Stimulated activated CD8-positive, alpha-beta memory T cell treated with anti-CD3 and anti-CD28 coated beads, Interleukin-15, amount 100 ng/mL, for 4 hours (primary cell): ENCODE measurements at places on chromosomes 3 and 15.

- no peak for DNase-seq
Observed at GRCh38 chr3:184864000-184864399, 52.0 kb downstream of the VPS8 start.

DNA sequence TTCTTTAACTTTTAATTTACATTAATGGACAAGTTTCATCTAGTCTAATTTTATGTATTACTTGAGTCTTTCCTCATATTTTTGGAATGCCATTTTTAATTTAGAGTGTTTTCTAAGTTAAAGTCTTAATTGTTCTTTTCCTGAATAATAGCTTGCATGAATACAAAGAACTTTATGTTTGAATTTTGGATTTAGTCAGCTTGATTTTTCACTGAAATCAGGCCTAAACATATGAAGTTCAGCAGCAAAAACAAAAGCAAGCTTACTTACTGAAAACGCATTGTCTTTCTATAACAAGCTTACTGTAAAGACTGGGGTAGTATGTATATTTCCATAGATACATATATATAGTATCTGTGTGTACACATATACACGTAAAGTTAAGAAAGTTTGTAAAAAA, 126.0 kb downstream of the ZBTB20 start:
- DNase-seq = no peak

- no peak for DNase-seq
Observed at GRCh38 chr3:24004171-24004938, 59.3 kb downstream of the NR1D2 start.

DNA sequence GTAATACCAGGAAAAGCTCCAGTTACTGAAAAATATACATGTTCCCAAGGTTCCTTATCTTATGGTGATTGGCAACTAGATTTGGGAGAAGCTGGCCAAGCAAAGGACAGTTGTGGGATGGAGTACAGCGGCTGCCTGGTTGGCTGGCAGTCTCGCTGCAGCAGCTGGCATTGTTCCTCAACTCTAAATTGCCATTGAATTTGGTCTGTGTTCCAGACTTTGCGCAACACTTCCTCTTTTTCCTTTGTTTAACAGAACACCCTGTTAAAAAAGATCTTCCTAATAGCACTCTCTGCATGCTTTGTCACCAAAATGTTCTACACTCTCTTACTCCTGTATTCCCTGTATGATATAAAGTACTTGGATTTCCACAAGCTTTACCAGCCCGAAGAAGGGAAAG, 420.6 kb upstream of the RBMS3 start:
- DNase-seq = no peak

DNA sequence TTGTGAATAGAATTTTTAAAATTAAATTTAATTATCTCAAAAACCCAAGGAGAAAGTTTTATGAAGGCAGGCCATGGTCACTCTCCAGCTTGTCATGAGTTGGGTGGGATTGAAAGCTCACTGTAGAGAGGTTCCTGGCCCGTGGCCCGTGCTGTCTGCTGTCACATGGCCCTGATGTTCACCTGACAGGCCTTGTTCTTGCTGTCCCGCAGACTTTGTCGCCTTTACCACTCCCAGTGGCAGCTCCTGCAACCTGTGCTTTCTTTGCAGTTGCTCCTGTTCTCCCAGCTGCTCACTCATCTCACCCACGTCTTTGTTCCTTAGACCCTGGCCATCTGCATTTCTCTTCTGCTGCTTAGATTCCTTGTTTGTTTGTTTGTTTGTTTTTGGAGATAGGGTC, 35.6 kb downstream of the DHX30 start:
- no peak for DNase-seq

- no peak for DNase-seq
Observed at GRCh38 chr3:721086-721485, 371.7 kb upstream of the CNTN6 start.

DNA sequence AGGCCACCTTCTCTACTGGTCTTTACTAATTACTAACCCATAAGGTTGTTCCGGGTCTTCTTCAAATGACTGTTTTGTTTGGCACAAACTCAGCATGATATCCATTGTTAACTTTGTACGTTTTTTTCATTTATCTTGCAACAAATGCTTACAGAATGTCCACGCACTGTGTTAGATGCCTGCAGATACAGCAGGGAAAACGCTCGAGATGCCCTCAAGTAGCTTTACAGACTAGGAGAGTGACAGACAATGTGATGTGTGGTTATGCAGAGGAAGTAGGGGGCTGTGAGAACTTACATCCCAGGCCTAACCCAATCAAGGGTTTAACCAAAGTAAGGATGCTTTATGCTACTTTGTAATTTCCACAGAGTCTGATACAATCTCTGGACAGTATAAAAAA, 949 bp upstream of the RFC4 start:
- no peak for DNase-seq

GRCh38 chr3:8204853-8205650, 296.6 kb upstream of the LMCD1 start:
- no peak for DNase-seq

- DNase-seq = no peak
Observed at GRCh38 chr3:31300456-31301443, 232.0 kb upstream of the STT3B start.

DNA sequence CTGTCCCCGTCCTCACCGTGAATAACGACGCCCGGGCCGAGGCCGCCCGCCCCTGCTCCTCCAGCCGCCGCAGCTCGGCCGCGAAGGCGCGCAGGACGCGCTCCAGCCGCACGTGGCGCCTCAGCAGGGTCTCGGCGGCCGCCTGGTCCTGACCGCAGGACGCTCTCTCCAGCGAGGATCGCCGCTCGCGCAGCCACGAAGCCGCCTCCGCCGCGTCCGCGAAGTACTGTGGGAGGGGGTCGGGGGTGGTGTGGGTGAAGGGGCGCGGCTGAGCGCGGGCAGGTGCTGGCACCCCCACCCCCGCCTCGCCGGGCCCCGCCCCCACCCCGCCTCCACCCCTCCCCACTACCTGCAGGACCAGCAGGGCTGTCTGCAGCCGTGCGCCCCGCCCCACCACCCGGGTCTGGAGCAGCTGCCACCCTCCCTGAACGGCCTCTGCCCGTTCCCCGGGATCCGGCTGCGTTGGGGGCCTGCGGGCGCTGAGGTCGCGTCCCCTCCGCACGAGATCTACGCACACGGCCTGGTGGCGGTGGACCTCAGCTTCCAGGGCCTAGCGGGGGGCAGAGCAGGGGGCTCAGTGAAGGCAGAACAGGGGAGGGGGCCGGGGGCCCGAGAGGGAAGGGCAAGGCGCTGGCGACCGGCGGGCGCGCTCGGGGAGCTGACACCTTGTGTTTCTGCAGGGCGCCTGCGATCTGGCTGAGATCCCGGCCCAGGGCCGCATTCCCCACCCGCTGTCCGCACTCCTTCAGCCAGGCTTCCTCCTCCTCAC, 11.7 kb downstream of the SPTBN5 start:
- no peak for DNase-seq

DNA sequence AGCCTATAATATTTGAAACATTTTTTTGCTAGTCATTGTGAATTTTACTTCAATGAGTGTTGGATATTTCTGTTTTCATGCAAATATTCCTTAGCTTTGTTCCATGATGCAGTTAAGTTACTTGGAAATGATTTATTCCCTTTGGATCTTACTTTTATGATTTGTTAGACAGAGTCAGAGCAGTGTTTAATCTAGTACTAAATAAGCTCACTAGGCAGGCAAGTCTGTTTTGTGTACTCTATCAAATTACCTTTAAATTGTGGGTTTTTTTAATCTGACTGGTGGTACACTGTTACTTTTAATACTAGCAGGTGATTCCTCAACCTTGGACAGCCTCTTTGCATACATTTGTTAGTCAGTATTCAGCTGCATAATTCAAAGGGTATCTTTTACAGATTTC, 173.3 kb upstream of the MBNL1 start:
- no peak for DNase-seq

- no peak for DNase-seq
Observed at GRCh38 chr15:87401973-87402372, 854.6 kb downstream of the NTRK3 start.

DNA sequence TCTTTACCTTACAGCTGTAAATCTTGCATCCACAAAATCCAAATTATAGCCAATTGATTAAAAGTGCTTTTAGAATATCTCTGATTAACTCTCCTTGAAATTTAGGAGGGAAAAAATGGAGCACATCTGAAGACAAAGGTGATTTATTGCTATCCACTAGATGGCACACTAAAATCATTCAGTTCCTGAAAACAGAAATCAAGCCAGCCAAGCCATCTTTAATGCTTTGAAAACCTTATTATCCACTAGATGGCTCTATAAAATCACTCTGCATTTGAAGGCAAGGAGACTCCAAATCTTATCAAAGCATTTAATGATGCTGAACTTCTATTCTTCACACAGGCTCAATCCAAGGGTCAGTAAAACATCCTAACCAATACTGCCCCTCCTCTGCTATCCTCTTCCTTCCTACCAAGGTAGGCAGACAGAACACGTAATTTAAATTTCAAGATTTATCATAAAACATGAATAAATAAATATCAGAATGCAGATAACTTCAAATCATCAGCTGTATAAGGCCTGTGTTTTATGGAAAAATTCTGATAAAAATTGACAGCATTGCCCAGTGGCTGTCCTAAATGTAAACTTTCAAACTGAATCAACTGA, 48.4 kb downstream of the GOLIM4 start:
- DNase-seq = no peak
